Vagina (tissue), 2 donors: ENCODE measurements at places on chromosomes 4 and X.
A peak's percentile ranks its signal among the peaks of the same experiment; 100 is the strongest.

DNA sequence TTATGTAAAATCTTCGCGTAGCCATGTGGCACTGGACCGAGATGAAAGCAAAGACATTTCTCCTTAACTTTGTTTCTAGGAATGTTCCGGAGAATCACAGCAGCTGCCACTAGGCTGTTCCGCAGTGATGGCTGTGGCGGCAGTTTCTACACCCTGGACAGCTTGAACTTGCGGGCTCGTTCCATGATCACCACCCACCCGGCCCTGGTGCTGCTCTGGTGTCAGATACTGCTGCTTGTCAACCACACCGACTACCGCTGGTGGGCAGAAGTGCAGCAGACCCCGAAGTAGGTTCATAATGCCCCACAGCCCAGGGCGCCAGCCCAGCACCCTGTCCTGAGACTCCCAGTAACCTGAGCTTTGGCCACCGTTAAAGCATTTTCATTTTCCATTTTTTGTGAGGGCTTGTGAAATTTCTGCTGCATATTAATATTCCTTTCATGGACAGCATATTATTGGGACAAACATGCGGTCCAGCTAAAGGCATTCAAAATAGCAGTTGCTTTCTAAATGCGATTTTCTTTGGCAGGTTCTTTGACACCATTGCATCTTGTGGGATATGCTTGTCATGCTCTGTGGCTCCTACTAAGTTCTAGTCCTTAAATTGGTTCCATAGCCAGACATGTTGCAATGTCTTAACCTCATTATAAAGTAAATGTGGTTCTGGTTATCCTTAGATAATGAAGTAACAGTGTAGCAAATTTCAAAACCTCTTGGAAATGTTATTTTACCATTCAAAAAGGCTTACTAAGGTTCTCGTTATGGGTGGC is 49.1 kb upstream of the MSANTD1 start:
- no peak for DNase-seq

- no peak for DNase-seq
Measured at GRCh38 chr4:8393593-8394038, 46.9 kb downstream of the ACOX3 start.

- DNase-seq, result no peak
Measured at GRCh38 chrX:119552508-119552907, 12.7 kb downstream of the STEEP1 start.

GRCh38 chr4:41839916-41840854 is 91.7 kb upstream of the PHOX2B start:
- DNase-seq, result no peak

GRCh38 chr4:10002278-10002677 is 19.0 kb downstream of the SLC2A9 start:
- DNase-seq, result no peak

- no peak for DNase-seq
Measured at GRCh38 chrX:133847340-133847994, 137.9 kb downstream of the GPC3 start.

DNA sequence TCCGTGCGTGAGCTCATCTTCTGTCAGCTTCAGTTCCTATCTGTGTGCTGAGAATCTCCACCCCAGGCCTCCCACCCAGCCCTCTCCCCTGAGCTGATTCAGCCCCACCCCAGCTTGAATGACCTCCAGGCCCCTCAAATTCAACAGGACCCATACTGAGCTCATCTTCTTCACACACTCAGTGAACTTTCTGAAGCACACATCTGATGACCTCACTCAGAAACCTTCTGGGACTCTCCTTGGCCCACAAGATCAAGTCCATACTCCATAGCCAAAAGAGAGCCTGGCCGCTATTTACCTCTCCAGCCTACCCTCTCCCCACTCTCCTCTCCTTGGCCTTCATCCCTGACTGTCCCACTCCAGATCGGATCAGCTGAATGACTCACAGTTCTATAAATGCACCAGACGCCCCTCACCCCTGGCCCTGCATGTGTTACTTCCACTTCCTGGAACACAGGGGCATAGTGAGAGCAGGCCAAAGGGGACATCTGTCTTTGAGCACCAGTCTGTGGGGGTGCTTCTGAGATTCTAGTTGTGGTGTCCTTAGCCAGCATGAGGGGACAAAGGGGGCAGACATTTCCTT is 62.5 kb downstream of the PJA1 start:
- no peak for DNase-seq

GRCh38 chrX:153371256-153371655 is 29.9 kb downstream of the PNMA6E start:
- DNase-seq, result peak; percentile 12

DNA sequence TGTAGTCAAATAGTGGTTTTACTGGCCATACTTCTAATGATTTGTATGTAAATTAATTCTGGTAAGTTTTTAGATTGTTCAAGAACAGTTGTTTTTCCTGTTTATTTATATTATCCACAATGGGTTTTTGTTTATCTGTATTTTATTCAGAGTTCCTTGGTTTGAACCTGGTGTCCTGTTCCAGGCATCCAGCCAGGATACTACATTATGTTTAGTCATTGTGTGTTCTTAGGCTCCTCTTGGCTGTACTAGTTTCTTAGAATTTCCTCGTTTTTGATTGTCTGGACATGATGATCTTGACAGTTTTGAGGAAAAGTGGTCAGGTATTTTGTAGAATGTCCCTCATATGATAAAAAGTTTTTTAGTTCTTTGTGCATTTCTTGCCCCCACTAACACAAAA is 7.8 kb downstream of the TIGD2 start:
- no peak for DNase-seq

- DNase-seq, result no peak
Measured at GRCh38 chr4:119933606-119934005, 133.0 kb downstream of the MAD2L1 start.

DNA sequence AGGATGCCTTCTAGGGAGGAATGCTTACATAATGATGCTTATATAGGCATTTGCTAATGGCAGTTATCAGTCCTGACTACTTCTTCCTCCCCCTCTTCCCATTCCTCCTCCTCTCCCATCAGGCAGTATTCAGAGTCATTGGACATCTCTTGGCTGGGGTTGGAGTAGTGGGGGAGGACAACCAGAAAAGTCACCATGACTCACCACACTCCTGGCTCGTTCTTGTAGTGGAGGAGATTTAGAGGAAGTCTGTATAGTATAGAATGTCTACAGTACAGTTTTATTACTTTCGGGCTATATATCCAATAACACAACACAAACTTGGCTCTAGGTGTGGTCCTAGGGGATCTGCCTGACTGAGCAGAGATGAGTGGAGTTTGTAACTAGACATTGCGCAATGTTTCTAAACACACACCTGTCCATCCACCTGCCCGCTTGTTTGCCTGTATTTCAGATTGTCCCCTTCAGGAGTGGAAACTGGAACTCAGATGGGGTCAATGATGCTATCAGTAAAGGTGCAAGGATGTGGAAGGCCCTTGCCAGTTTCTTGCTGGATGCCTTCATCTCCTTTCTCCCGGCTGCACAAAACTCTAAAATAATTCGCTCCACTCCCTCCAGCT is 27.9 kb upstream of the KIAA1210 start:
- DNase-seq, result no peak

GRCh38 chr4:8069102-8069752 is 89.4 kb downstream of the ABLIM2 start:
- no peak for DNase-seq

- no peak for DNase-seq
Measured at GRCh38 chrX:15797707-15798106, 7.4 kb downstream of the ZRSR2 start.

GRCh38 chr4:120070196-120070595 is 3.5 kb upstream of the MAD2L1 start:
- no peak for DNase-seq

DNA sequence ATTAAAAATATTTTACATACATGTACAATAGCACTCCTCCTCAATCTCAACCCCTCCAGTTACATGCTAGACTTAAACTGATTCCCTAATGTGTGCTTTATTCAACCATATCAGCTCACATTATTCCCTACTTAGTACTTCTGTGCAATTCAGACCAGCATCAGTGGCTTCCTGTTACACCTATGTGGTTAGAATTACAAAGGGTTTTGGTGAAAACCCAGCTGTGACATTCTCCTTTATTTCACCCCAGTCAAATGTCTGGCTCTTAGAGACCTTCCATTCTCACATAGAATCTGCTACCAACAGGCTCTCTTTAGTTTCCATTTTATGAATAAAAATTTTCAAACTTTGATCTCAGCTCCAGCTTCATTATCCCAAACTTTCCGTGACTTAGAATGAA is 85.2 kb upstream of the SLC7A11 start:
- DNase-seq, result no peak

DNA sequence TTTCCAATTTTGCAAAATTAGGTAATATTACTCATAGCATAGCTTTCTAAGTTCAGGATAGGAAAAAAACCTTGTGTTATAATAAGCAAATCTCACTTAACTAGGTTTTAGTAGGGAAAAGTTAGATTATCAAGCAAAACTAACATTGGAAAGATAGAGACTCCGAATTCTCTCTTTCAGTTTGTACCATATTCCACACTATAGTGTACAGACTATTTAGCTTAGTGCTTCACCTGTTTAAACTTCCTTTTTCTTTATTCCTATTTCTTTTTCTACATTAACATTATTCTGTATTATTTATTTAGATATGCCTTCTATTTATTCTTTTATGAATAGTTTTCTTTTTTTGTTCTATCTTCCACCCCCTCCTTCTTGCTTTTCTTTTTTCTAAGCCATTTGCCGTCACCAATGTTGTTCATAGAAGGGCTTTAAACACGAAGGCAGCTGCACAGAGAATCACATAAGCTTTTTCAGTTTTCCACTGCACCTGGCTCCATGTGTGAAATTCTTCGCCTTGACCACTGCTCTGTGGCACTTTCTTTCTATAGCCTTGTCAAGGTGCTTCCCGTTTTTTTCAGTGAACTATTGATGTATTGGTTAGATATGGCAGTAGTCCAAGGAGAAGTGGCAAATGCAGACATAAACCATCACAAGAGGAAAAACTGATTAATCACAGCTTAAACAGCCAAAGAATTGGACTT is 8.5 kb downstream of the PCDH10 start:
- no peak for DNase-seq

- no peak for DNase-seq
Measured at GRCh38 chr4:47462799-47463234, 685 bp downstream of the COMMD8 start.

DNA sequence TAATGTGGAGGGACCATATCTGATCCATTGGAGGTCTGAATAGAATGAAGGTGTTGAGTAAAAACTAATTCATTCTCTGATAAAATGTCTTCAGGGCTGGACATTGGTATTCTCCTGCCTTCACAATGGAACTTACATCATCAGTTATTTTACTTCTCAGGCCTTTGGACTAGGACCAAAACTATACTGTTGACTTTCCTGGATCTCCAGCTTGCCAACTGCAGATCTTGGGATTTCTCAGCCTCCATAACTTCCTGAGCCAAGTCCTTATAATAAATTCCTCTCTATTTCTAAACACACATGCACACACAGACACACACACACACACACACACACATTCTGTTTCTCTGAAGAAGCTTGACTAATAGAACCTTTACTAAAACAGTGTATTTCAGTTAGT is 1858.6 kb upstream of the ADGRL3 start:
- DNase-seq, result no peak

DNA sequence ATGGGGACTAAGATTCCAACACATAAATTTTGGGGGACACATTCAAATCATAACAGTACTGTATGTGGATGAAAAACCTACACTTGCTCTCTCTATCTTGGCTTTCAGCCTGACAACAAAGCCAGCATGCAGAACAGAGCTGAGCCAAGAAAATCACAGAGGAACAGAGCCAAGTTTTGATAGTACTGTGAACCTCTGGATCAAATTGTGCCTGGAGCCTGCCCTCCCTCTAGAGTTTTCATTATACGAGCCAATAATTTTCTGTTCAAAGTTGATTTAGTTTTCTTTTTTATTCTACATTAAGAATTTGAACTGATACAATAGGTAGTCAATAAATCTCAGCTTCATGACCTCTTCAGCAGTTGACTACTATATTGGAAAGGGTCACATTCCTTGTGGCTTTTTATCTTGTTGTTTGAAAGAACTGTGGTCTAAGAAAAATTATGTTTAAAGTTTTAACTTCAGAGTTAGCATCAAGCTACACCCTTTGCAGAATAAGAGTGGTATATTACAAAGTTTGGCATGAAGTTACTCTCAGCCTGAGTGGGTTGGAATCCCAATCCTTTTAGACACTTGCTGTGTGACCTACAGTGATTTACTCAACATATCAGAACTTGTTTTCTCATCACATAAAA is 31.1 kb downstream of the GRID2 start:
- DNase-seq, result no peak

DNA sequence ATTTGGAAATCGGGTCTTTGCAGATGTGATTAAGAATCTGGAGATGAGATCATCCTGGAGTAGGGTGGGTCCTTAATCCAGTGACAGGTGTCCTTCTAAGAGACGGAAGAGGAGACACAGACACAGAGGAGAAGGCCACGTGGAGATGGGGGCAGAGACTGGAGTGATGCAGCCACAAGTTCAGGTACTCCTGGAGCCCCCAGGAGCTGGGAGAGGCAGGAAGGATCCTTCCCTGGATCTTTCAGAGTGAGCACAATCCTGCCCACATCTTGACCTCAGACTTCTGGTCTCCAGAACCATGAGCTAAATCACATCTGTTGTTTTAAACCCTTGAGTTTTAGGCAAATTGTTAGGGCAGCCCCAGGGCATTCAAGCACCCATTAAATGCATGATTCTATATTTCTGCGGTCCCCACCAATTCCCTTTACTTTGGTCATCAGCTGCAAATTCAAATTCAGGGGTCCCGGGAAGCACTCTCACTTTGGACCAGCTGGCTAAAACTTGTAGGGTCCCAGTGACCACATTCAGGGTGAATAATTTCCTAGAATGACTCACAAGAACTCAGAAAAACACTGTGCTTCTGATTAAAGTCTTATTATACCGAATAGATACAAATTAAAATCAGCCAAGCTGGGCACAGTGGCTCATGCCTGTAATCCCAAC is 12.8 kb upstream of the AKAP17A start:
- peak; percentile 91 for DNase-seq

DNA sequence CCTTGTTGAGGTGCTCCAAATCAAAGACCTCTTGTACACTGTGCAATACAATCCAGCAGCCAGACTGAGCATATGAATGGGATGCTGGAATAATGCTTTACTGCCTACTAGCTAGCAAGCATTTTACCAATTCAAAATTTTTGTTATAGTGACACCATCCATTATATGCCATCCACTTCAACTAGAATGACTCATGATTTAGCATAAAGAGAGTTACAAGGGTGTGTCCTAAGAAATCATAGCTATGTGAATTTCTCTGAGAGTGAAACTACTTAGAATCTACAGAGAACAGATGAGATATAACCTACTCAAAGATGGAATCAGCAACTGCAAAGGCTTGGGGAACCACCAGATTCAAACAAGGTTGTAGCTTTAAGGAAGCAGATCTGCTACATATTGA is 221.9 kb downstream of the LHFPL1 start:
- DNase-seq, result no peak

- no peak for DNase-seq
Measured at GRCh38 chr4:86449746-86450588, 90.1 kb upstream of the MAPK10 start.

DNA sequence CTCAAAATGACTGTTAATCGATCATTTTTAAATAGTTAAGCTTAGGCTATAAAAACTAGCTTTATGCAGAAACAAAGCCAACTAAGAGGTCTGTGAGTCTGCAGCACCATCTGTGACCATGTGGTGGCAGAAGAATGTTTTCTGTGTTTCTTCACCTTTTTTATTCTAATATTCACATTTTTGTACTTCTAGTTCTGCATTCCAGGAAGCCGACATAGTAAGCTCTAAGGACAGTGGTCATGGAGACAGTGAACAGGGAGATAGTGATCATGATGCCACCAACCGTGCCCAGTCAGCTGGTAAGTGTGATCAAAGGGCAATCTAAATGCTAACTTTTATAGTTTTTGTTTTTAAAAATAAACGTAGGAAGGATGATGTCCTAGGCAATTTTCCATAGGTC is 5.6 kb downstream of the PCDH10 start:
- DNase-seq, result no peak

- no peak for DNase-seq
Measured at GRCh38 chrX:67922966-67923365, 379.1 kb downstream of the AR start.
